Cerebellar nuclear complex (tissue), 1 donor: ENCODE measurements at places on chromosomes 11 and 22.

GRCh38 chr11:64089915-64090805 is 54.4 kb downstream of the FLRT1 start:
- no peak for DNase-seq

DNA sequence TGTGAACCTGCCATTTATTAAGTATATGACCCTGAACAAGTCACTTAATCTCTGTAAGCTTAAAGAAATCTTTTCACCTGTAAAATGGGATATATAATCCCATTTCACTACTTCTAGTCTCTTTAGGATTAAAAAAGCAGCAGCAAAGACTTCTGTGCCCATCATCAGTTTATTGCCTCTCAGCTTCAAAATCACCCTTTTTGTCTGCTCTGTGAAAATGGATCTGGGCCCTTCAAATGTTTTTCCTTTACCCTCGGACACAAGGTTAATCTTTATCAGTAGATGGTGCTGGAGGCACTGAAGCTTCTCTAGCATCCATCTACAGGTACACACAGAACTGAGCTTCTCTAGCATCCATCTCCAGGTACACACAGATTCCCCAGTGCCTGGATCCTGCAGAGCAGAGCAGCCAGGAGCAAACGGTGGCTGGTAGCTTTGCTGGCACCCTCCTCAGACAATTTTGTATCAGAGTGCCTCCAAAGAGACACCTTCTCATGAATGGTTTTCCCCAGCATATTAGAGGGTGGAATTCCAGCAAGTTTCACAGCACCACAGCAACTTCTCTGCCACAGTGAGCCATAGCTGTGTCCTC is 56.8 kb downstream of the CADM1 start:
- no peak for DNase-seq

GRCh38 chr22:20267441-20268278 is 458 bp downstream of the RTN4R start:
- DNase-seq: no peak

- no peak for DNase-seq
Measured at GRCh38 chr11:129779342-129779741, 36.3 kb upstream of the TMEM45B start.

DNA sequence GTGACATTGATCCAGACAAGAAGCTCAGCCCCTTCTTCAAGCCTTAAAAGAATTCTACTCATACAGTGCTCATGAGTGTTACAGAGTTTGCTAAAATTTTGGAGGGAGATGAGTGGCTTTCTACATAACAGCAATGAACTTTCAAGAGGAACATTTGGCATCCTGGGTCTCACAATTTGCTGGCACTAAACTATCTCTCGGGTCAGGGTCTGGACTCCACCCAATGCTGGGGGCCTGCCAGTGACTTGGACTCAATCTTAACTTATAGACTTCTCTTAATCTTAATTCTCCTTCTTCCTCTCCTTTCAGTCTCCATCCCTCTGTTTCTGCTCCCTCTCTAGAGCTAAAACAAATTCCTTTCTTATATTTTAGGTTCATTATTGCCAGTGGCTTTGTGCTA is 317.9 kb downstream of the TMEM135 start:
- DNase-seq: no peak

DNA sequence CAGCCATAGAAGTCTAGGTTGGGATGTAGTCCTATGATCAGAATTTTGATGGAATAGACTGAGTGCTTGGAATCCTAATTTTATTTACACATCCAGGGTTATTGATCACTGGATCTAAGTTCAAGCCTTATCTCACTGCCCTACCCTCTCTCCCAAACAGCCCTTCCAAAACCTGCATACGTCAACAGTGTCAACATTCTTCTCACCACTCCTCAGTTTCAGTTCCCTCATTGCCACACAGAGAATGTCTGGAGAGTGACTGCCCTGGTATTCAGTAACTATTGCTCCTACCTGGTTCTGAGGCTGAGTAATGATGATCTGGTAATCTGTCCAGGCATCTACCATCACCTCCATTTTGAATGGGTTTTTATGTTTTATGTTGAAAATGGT is 60.0 kb downstream of the GLYATL1 start:
- DNase-seq: no peak

DNA sequence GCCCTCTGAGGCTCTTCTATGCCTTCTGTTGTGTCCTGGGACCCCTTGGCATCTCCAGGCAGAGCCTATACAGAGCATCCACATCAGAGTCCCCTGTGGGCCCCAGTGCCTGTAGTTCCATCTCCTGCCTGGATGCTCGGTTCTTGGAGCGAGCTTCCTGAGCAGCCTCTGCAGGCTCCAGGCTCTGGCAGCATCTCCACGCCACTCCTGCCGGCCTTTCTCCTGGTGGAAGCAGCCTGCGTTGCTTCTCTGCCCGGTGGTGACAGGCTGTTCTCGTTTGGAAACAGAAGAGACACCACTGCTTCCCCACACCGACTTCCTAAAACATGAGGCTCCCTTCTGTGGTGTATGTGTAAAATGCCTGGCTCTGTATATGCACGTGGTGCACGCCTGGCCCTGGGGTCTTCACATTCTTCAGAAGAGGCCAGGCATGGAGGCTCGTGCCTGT is 52.8 kb downstream of the BCR start:
- DNase-seq: peak; percentile 32

DNA sequence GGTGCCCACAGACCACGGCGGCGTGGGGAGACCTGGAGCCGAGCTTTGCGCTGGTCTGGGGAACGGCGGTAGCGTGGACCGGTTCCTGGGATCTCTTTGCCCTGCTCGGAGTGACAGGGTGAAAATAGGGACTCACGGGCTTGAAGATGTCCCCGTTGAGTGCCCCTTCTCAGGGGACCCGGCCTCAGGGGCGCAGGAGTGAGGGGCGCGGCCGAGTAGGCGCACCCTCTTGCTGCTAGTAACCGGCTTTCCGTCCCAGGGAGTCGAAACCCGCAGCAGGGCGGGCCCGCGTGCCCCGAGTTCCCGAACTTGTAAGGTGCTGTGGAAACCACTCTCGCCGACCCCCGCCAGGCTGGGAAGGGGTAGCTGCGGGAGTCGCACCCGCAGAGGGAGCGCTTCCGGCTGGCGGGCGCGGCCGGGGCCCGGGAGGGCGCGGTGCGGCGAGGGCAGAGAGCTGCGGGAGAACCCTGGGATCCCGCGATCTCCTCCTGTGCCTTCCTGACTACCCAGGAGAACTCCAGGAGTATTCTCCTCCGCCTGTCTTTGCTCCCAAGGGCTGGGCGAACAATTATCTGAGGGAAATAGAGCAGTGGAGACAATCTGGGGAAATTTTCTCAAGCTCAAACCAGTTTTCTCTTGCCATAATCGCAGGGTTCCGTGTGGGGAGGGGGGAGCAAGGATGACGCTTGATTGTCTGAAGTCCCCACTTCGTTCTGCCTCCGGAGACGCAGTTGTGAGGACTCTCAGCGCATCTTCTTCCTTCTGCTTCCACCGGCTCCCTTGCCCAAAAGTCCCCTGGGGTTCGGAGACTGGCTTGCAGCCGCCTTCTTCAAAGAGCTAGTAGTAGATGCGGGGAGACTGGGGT is 666 bp downstream of the NELL1 start:
- no peak for DNase-seq

DNA sequence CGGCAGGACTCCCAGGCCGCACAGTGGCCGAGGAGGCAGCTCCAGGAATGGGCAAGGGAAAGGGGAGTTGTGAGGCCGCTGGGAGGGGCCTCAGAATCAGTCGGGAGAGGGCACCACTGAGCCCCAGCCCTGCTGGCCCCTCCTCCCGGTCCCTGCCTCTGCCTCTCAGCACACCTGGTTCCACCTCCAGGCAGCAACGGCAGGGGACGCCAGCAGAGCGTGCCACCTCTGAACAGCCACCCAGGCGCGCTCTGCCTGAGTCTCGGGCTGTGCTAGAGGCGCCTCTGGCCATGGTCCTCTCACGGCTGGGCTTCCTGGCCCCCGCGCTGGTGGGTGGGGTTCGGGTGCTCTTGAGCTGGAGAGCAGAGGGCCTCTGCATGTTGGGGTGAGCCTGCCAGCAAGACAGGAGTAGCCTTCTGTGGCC is 33.0 kb downstream of the MOB2 start:
- DNase-seq: no peak

GRCh38 chr22:40594924-40595323 is 41.6 kb downstream of the MRTFA start:
- DNase-seq: no peak

GRCh38 chr22:48660790-48661740 is 1166.6 kb downstream of the BRD1 start:
- no peak for DNase-seq

GRCh38 chr11:97225794-97226193 is 836.0 kb downstream of the JRKL start:
- DNase-seq: no peak

GRCh38 chr11:37468344-37468743 is 870.3 kb upstream of the RAG2 start:
- DNase-seq: no peak
